ENCODE measurements at places on chromosomes 3 and 15.

DNA sequence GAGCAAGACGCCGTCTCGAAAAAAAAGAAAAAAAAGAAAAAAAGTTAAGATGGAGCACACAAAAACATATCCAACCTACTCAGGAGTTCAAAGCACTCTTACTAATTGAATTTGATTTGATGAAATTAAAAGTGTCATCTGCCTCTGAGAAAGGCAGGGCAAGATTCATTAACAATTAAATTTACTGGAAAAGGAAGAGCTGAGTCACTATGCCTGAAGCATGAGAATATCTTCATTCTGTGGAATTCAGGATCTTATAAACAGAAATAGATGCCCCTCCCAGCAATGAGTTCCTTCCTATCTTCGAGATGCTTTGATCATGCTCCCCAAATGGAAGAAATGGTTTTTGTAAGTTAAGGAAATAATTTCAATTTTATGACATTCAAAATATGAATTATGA, 61.0 kb upstream of the ST3GAL6 start:
- DNase-seq, result no peak

DNA sequence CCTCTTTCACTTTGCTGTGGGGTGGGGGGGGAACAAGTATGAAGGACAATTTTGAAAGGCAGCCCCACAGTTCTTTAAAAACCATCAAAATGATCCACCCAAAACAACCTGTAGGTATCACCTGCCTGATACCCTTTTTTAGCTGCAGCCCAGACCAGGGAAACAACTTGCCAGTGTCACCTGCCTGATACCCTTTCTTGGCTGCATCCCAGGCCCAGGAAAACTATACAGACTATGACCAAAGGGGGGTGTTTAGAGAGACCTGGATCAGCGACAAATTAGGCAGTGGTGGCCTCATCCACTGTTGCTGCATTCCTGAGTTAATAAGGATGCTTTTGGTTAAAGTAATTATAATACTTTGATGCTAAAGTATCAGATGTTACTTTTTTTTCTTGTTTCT, 122.0 kb downstream of the VPS13C start:
- DNase-seq, result no peak

DNA sequence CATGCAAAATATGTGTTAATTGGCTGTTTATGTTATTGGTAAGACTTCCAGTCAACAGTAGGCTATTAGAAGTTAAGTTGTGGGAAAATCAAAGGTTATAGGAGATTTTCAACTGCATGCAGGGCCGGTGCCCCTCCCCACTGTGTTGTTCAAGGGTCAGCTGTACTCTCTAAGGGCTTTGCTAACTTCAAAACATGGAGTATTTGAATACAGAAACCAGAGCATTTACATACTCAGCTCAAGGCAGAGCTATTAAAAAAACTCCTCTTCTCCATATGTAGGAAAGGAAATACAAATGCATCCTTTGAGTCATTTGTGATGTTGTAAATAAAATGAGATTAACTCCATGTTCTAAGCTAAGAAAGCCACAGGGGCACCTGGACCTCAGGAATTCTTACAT, 16.8 kb downstream of the IL17RB start:
- DNase-seq, result no peak

GRCh38 chr15:23567921-23568320, 2.4 kb downstream of the MKRN3 start:
- DNase-seq, result no peak

DNA sequence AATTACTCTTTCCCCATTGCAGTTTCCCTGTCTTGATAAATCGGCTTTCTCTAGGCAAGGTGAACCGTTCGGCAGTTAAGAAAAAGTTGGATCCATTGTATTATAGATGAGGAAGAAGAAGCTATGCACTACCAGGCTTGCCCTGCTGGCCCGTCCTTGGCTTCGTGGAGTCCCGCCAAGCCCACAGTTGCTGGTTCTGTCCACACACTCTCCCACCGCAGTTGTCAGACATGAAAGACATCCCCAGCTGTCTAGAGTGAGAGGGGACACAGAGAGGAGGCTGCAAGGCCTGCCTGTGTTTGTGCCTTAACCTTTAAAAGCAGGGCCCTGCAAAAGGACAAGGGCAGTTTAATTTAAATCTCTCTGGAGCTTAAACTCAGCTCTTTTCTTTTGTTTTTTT, 47.2 kb upstream of the PLCL2 start:
- DNase-seq, result no peak

- no peak for DNase-seq
Observed at GRCh38 chr3:103899328-103899727, 1464.5 kb downstream of the ZPLD1 start.

DNA sequence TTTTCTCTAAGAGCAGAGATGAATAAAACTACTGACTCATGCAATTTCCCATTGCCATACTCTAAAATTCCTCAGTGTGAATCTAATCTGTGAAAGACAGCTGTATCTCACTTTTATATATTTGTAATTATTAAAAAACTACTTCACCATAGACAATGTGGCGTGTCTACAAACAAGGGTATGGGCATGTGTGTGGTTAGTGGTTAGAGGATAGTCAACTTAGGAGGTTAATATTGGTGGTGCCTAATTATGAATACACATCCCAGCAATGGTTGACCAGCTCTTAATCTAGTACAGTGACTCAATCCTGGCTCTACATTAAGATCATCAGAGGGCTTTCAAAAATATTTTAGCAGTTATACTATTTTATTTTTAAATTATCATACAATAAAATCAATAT, 94.5 kb downstream of the GOLIM4 start:
- DNase-seq, result no peak
